ENCODE measurements at places on chromosomes 5 and 9.

- DNase-seq, result no peak
Observed at GRCh38 chr5:145378226-145378625, 456.9 kb downstream of the PRELID2 start.

DNA sequence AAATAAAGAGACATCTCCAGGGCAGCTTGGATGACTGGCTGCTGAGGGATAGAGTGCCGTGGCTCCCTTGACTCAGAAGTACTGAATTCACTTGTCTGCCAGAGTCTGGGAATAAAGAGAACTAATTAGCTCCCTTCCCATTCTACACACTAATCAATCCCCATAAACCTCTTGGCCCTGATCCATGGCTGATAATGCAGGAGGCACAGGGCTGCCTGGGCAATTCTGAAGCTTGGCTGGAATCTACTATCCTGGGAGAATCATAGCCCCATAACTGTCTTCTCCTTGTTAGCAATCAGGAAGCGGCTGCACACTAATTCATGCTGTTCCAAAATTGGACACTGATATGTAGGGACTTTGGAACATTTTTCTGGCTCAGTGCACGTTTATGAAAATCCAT is 197.7 kb downstream of the PTTG1 start:
- DNase-seq, result no peak

DNA sequence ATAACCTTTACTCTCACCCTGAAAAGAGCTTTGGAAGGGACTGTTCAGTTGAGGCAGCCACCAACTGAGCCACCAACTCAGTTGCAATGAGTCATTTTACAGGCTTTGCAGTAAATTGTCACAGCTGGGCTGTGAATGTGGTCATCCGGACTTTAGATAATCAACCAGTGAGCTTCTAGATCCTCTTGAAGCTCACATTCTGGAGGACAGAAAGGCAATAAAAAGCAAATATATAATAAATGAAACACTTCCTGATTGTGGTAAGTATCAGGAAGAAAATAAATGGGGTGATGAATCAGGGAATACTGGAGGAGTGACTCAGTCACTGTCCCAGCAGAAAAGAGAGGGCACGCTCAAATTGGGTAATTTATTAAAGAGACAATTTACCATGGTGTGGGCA is 13.2 kb upstream of the C5orf58 start:
- DNase-seq, result no peak

DNA sequence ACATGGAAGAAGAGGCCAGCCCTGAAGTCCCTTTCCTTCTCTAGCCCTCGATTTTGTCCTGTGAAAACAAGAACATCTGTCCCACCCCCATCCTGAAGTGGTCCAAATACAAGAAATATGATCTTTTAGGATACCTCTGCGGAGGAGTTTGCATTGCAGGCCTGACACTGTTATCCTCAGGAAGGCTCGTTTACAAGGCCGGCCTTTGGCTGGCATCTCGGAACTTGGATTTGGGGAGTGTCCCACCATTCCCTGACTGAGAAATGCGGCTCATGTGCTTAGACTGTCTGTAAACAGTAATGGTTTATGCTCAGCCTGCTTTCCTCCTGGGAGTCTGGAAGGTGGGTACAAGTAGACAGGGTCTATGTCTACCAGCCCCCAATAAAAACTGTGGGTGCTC is 26.4 kb downstream of the WHRN start:
- DNase-seq, result no peak

- no peak for DNase-seq
Observed at GRCh38 chr9:18720691-18721090, 246.7 kb downstream of the ADAMTSL1 start.

DNA sequence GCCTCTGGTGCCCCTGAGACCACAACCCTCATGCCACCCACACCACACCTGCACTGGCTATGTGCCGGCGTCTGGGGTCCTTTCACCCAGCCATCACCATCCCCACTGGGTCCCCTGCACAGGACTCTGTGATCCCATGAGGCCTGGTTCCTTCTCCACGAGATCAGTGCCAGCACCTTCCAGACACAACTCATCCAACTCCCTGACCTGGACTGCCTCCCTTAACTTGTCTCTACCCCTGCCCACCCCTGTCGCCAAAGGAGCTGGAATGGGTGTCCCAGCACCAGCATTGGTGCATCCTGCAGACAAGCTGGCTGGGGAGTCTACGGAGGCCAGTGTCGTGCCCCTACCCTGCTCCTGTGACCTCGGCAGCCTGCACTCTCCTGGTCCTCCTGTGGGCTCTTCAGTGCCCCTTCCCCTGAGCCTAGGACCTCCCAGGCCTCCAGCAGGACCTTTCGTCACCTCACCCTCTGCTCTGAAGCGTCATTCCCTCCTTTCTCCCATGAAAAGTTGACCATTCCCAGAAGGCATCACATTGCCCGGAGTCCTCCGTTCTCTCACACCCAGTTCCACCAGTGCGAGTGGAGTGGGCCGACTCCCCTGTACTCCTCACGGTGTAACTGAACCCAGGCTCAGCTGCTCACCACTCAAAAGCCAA is 87.7 kb downstream of the NSUN2 start:
- no peak for DNase-seq

- DNase-seq, result no peak
Observed at GRCh38 chr5:141250576-141250975, 5.4 kb downstream of the PCDHB15 start.

DNA sequence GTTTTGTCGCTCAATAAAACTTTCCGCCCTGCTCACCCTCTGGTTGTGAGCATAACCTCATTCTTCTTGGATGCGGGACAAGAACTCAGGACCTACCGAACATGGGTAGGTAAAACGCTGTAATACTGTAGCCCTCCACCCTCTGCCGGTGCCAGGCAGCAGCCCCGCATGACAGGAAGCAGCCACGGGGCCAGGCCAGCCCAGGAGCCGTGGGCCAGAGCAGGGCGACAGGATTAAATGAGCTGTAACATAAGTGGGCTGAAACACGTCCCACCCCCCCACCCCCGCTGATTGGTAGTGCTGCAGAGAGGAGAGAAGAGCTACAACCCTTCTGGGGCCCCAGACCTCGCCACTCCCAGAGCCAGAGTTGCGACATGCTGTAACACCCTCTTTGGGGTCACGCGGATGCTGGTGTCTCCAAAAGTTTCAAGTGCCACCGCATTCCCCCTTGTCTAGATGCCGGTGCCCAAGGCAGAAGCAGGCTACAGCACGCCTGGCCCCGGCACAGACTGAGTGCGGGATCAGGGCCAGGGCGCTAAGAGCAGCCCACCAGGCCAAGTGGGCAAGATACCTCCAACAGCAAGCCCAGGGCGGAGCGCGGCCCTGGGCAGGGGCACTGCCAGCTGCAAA is 81.8 kb downstream of the FBXW11 start:
- DNase-seq, result no peak

DNA sequence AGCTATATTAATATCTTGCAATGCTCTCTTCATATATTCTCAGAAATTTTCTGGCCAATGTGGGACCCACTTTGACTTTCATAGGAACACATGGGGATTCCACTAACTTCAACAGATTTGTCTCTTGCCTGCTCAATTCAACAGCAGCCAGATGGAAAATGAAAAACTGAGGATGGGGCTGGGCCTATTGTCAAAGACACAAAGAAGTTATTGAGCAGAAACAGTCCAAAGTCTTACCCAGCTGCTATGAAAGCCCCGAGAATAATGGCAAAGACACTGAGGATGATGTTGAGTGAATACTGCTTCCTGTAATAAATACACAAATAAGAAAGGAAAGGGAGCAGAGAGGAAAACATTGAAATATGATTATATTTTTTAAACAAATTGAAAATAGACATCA is 32.6 kb downstream of the SLC35D2 start:
- no peak for DNase-seq

DNA sequence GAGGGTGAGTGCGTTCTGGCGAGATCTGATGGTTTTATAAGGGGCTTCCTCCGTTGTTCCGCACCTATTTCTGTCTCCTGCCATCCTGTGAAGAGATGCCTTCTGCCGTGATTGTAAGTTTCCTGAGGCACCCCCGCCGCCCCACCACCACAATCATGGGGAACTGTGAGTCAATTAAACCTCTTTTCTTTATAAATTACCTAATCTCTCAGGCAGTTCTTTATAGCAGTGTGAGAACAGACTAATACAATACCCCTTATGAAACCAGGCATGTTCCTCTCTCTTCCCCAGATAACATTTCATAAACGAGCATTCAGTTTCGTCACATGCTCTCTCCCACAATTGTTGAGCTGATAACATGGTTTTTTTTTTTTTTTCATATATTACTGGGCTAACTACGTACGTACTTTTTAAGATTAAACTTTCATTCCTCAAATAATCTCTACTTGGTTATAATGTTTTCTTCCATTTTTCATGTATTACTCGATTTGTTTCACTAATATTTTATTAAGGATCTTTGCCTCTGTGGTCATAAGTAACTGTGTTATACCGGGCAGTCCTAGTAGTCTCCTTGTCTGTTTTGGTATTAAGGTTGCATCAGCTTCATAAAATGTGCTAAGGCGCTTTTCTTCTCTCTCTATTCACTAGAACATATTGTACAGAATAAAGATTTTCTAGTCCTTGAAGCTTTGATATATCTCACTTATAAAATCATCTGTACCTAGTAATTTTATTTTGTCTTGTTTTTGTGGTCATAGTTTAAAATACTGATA is 64.9 kb upstream of the MVB12B start:
- DNase-seq, result no peak

GRCh38 chr5:137095597-137095996 is 403.5 kb downstream of the SPOCK1 start:
- DNase-seq, result no peak

GRCh38 chr5:54845567-54845941 is 139.8 kb downstream of the ESM1 start:
- DNase-seq, result no peak

DNA sequence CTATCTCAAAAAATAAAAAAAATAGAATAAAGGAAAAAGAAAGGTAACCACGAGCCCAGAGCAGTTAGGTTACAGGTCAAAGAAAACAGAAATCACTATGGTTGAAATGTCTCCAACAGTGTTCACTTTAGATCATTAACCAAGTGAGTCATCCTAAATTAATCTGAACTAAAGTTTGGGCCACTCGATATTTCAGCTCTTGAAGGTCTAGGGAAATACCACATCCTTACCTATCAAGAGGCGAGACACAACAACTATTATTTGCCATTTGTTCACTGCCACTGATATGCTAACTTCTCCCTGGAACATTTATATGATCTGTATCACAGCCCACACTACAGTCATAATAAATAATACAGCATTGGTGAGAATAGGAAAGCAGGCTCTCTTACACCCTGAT is 111.3 kb upstream of the NR5A1 start:
- no peak for DNase-seq

DNA sequence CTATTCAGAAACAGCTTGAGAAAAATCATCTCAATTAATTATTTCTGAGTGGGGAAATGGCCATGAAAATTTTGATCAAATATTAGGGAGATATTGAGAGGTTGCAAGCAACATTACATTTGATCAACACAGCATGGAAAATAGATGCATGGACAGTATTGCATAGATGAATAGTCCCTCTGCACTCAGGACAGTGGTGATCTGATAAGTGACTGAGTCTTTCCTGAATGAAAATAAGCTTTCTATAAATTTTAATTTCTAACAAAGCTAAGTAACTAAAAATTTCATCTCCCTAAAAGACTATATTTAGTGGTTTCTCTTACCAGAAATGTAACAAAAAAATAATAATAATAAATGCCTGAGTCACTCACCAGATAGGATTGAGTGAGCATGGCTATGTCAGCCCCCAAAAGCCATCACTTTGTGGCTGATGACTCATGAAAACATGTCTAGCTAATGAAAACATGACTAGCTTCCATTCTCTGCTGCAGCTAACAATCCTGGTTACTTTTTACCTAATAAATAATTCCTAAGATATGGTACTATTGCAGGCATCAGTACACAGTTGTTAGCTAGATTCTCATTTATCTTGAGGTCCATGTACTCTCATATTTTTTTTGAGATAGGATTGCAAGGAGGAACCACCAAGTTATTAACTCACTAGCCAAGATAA is 1294.8 kb upstream of the ACO1 start:
- no peak for DNase-seq

- DNase-seq, result no peak
Observed at GRCh38 chr5:137635521-137635921, 100.4 kb downstream of the KLHL3 start.

DNA sequence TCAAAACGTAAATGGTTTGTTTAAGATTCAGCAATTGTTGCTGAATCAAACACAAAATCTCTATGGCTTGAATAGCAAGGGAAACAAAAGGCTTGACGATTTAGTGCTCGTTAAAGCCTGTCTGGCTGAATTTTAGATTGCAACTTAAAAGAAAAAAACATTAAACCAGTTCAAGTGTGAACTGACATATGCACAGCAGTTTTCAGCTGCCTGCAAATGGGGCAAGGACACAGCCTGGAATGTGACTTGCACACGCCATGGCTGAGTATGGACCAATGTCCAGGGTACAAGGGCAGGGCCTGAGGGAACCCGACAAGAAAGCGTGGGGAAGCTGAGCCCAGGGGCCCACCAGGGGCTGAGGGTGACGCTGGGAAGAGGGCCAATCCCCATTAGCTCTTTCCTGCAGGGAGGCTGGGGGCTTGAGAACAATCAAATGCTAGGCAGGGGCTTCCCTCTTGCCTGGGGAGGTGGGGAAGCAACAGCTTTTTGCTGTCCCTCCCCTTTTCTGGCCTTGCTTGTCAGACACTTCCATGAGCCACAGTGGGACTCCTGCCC is 89.6 kb upstream of the LRRTM2 start:
- DNase-seq, result no peak

DNA sequence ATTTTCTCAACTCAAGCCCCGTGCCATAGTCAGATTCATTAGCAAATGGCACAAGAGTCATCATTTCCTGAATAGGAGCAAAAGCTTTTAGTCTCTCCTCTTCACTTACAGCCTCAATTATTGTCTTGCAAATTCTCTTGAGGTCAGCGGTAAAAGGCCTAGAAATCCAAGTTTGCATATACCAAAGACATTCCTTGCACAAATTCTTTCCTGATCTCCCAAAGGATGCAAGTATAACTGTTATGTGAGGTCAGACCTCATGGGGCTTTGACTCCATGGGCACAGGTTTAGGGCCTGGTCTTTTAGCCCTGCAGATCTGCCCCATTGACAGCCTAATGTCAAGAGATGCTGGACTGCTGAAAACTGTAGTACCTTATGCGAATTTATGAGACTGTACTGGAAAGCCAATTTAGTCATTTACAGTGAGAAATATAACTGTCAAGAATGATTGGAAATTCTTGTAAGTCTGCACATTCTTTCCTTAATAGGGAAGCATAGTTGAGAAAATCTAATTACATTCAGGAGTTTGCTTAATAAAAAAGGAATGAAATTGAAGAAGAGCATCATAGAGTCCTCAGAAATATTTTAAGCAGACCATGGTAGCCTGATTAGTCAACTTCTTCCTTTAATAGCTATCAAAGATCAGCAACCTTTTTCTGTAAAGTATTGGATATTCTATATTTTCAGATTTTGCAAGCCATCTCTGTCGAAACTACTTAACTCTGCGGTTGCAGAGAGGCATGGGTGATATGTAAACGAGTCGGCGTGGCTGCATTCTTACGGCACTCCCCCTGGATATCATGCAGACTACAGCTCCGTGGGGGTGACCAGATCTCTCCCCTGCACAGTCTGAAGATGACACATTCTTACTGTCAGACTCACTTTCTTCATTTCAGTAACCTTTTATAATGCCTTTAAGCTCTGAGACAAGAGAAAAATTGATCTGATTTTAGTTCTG is 45.2 kb downstream of the GCNT4 start:
- DNase-seq, result no peak

Data from cortex of kidney (tissue), 1 donor.